ENCODE measurements at places on chromosomes 7 and 10.
A peak's percentile ranks its signal among the peaks of the same experiment; 100 is the strongest.

DNA sequence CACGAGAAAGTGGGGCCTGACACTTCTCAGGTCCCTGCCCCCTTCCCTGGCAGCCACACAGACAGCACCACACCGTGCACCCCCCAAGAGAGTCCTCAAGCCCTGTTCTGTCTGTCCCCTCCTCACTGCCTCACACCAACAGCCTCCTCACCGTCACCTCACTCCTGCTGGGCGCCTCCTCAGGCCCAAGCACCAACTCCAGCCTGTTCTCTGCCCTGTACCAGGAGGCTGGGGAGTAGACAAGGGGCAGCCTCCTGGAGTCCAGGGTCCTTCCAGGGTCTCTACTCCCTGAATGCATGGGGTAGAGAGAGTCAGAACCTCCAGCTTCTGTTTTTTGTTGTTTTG, 26.9 kb upstream of the ELN start:
- no peak for DNase-seq

- DNase-seq: no peak
Observed at GRCh38 chr10:116690356-116691322, 51.7 kb downstream of the HSPA12A start.

DNA sequence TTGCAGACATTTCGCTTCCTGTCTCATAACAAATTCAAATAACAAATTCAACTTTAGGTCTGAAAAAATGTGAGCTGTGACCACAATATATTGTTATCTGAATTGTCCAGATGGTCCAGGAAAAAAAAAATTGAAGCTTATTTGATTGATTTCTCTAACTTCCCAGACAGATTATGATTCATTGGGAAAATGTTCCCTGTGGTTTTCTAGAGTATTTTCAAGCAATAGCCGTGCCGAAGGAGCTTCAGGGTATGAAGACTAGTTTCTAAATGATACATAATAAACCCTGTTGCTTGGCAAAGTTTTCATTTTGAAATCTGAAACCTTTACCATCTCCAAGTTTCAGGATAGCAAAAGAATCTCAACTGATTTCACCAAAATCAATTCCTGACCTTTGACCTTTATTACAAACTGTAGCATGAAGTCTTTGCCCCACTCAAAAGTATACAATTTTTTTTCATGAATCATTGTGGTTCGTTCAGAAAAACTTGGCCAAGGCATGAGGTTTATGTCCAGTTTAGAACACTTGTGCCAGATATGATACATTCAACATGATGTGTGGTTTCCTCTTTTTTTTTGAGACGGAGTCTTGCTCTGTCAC, 109.9 kb downstream of the JCAD start:
- peak; percentile 76 for DNase-seq

DNA sequence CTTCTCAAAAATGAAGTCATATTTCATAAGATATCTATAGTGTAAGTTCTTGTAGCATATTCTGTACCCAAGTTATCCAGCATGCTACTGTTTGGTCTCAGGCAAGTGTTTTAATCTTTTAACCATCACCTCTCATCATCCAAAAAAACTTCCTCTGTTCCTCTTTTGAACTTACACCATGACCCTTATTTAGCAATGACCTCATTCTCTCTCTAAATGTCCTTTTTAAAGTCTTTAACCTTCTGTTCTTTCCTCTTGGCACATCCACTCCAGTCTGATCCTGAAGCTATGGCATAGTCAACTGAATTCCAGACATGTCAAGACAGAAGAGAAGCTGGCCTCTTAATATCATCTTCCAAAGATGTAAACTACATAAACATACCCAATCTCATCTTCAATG, 26.2 kb downstream of the PPP3CB start:
- no peak for DNase-seq

DNA sequence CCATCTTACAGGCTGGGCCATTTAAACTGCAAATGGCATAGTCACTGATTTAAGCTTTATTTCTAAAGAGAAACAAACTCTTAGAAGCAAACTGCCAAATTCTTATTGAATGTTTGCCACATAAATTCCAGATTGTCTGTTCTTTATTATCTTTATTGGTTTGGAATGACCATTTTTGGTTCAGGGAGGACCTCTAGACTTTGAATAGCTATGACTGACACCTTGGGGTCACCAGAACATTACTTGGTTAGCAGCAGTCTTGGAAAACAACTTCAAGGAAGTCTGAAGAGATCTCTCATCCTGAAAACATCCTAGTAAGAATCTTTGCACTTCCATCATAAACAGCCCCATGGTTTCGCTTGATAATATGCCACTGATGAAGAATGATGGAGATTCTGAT, 197.1 kb downstream of the SUGCT start:
- no peak for DNase-seq

DNA sequence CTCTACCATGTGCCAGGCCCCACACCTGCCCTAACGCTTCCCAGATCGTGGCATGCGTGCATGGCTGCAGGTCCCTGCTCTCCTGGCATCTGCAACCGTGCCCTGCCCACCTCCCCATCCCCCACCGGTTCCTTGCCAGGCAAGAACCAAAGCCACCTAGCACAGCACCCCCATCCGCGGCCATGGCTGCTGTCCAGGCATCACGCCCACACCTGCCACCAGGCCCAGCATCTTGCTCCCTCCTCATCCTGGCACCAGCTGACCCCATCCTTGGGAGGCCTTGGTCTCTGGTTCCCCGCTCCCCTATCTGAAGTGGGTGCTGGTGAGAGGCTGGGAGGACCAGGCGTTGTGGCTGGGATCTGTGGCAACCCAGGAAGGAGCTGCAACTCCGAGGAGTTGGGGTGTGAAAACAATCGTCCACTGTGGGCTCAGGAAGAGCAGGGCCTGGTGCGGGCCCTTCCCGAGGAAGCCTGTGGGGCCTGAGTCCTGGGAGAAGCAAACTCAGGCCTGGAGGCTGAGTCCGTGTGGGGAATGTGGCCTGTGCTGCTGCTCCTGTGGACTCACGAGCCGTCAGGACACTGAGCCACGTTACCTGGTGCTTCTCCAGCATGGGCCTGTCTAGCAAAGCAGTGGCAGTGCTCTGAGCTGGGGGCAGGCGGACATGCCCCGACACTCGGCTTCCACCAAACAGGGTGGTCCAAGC, 417.1 kb downstream of the DNAJB6 start:
- no peak for DNase-seq

GRCh38 chr7:27158436-27159265, 2.2 kb upstream of the HOXA7 start:
- no peak for DNase-seq

- DNase-seq: no peak
Observed at GRCh38 chr10:43170491-43170890, 32.2 kb downstream of the CSGALNACT2 start.

DNA sequence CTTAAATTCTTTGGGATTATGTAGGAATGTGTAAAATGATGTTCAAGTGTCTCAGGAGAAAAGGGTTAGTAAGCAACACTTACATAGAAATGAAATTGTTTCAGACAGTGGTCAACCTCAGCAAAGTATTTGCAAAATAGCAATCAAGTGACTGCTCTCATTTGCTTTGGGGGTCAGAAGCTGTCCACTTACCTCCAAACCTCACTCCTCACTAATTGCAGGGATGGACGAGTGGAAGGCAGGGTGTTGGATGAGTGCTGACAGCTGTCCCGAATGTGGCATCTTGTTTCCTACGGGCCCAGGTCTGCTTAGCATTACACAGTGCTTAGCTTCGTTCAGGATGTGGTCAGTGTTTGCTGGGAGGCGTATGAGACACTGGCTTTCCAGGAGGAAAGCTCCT, 437.0 kb downstream of the SUGCT start:
- peak; percentile 26 for DNase-seq

GRCh38 chr10:22340329-22341189, 4.7 kb upstream of the SPAG6 start:
- peak; percentile 62 for DNase-seq

- DNase-seq: no peak
Observed at GRCh38 chr7:134799377-134799776, 19.9 kb downstream of the CALD1 start.

- DNase-seq: no peak
Observed at GRCh38 chr7:22296265-22296566, 60.7 kb downstream of the RAPGEF5 start.

- DNase-seq: no peak
Observed at GRCh38 chr7:142231716-142232115, 26.1 kb downstream of the PRSS58 start.

GRCh38 chr7:46932306-46932675, 649.6 kb downstream of the TNS3 start:
- no peak for DNase-seq

GRCh38 chr10:131979821-131980270, 1.9 kb downstream of the BNIP3 start:
- no peak for DNase-seq

GRCh38 chr7:6258440-6259182, 13.8 kb downstream of the CYTH3 start:
- DNase-seq: no peak

DNA sequence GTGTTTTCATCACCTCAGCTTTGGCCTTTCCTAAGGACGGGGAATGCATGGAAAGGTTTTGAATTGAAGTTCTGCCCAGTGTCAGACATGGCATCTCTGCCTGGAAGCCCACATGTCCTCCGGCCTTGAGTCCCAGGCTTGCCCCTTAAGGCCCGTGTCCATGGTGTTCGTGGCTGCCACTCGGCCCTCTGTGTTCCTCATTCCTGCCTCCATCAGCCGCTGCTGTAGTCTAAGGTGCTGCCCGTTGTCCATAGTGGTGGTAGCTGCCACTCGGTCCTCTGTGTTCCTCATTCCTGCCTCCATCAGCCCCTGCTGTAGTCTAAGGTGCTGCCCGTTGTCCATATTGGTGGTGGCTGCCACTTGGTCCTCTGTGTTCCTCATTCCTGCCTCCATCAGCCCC, 180.7 kb upstream of the SHH start:
- no peak for DNase-seq

GRCh38 chr7:41731493-41732435, 28.9 kb upstream of the INHBA start:
- DNase-seq: no peak

DNA sequence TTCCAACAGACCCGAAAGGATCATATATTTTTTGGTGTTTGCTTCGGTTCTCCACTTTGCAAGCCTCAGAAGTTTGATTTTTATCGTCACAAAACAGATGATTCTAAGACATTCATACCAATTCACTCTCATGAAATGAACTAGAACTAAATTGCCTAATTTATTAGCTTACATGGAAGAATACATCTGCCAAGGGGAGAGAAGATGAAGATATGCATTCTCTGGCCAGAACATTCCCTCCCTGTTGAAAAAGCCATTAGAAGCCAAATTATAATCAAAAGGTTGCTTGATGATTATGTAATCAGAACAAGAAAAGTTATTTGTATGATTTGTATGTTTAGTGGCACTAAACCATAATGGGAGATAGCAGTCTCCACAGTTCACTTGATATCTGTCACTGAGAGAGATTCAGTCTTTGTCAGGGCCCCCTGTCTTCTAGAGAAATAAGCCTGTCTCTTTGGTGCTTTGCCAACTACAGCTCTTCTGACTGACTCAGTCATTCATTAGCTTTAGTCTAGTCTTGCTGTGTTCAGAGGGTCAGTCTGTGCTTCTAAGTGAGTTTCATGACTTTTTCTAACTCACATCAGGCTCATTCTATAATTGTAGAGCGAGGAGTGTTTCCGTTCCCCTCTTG, 95.3 kb upstream of the GNAI1 start:
- no peak for DNase-seq

DNA sequence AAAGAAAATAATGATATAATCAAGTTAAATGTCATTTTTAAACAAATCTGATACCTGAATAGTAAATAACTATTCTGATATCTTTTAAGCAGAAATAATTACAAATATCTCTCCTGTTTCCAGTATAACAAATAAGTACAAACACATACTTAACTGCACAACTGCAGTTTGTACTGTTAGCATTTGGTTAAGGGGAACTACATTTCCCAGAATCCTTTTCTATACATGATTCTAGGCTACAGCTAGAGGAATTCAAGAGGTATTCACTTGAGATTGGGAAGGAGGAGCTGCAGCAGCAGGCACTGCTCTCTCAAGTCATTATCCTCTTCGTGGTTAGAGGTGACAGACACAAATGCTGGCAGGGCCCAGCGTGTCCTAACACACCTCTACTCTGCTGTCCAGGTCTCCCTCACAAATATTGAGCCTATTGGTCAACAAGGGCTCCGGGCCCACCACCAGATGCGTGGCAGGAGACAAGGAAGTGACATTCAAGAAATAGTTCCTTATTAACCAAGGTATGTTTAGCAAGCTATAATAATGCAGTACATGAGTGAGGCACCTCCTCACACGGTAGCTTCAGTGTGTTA, 255.1 kb upstream of the MKLN1 start:
- DNase-seq: no peak

All from HS-27A (cell line).